ENCODE measurements at places on chromosomes 5 and 9.

DNA sequence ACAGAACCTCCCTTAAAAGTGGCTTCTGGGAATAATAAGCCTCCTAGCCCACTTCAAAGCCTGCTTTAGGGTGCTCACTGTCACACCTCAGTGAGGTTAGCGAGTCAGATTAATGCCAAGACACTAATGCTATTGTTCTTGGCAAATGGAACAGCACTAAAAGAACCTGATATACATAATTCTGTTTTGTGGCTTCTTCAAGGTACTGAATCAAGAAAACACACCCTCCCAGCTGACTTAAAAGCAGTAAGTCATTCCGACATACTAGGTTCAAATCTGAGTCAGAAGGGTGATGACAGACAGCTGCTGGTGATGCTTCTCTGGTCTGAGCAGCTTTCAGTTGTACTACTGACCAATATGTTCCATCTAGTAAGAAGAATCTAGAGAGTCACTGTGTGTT is 121.6 kb downstream of the OXCT1 start:
- DNase-seq, result no peak

GRCh38 chr9:27985714-27986113 is 412.4 kb upstream of the C9orf72 start:
- no peak for DNase-seq

DNA sequence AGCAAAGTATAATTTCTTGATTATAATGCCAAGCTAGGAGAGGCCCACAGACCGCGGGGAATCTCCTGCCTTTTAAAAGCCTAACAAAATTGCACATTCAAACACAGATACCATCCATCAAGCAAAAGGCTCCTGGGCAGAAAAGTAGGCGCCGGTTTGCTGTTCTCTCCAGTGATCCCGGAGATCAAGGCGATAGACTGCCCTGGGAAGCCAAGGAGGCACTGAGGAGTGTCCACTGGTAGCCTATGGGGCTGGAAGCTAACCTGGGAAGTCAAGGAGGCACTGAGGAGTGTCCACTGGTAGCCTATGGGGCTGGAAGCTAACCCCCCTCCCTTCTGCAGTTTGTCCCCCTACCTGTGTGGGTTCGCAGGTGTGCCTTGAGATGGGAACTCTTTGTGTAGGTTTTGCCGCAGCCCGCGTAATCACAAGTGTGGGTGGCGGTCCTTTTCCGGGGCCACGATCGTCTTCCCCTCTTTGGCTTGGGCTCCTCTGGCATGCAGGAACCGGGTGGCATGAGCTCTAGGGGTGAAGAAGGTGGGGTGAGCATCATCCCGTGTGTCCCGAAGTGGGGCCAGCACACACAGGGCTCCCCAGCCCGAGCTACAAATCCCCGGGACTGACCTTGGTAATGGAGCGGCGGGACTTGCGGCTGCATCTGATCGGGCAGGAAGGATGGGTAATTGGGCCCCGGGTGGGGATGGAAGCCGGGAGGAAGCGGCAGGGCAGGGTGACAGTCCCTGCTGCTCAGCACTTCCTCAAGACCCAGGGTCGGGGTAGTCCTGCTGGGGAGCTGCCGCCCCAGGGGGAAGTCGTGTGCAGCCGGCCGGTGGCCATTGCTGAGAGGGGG is 2.7 kb downstream of the KLF4 start:
- DNase-seq, result no peak

- no peak for DNase-seq
Measured at GRCh38 chr9:113349445-113350094, at the start of gene BSPRY. BSPRY (plus strand) TSS chr9:113349541; CDS start chr9:113349580, 39 bp downstream.

- no peak for DNase-seq
Measured at GRCh38 chr5:80644900-80645299, 9.6 kb upstream of the MSH3 start.

DNA sequence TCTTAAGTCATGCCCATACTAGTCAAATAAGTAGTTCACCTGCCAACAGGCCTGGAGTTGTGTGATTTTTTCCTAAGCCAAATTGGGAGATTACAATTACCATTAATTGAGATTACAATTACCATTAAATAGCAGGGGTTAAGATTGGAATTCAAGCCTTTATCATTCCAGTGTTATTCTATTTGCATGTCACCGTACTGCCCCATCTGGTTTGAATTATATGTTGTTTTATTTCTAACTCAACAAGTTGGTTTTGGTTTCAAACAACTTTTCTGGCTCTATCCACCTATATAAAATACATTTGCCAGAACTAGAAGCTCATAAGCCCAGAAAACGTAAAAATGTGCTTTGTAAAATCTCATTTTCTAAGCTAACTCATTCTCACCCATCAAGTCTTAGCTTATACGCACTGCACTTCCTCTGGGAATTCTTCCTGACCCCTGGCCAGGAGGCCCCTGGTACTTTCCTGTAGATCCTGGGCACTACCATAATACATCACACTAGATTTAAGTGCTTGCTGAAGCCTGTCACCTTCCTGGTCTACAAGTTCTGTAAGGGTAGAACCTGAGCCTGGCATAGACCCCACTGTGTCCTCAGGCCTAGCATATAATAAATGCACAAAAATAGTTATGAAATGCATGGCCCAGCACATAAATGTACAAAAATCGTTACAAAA is 242.0 kb upstream of the TRPM3 start:
- no peak for DNase-seq

GRCh38 chr9:136079916-136080246 is 15.2 kb downstream of the NACC2 start:
- DNase-seq, result no peak

DNA sequence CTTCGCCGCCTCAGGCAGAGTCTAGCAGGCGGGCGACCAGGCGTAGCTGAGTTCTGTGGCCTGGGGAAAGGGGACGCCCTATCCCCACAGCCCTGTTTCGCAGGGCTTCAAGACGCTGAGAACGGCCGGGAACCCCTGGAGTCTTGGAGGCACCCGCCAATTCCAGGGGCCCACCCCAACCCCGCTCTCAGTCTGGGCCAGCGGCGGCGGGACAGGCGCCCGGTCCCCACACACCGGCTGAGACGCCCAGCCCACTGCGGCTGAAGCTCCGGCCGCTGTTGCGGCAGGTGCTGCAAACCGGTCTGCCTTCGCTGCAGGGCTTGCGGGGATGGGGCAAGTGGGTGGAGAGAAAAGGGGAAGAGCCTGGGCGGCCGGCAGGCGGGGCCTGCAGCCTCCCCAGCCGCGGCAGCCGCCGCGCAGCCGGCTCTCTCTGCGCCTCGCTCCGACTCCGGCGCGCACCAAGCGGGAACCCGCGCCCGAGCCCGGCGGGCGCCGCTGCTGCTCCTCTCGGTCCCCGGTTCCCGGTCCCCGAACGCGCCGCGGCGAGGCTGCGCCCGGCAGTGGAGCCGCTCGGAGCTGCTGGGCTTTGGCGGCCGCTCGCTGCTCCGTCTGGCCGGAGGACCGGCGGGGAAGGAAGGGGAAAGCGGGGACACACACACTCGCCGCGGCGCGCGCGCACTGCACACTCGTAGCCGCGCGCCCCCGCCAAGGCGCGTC is at the start of gene PIP5K1B:
PIP5K1B (plus strand) TSS at position 427 of the 717 bp plus-strand sequence. CDS start 117,375 bp downstream, outside the sequence.
- no peak for DNase-seq

GRCh38 chr5:107485184-107485583 is 185.6 kb downstream of the EFNA5 start:
- no peak for DNase-seq

DNA sequence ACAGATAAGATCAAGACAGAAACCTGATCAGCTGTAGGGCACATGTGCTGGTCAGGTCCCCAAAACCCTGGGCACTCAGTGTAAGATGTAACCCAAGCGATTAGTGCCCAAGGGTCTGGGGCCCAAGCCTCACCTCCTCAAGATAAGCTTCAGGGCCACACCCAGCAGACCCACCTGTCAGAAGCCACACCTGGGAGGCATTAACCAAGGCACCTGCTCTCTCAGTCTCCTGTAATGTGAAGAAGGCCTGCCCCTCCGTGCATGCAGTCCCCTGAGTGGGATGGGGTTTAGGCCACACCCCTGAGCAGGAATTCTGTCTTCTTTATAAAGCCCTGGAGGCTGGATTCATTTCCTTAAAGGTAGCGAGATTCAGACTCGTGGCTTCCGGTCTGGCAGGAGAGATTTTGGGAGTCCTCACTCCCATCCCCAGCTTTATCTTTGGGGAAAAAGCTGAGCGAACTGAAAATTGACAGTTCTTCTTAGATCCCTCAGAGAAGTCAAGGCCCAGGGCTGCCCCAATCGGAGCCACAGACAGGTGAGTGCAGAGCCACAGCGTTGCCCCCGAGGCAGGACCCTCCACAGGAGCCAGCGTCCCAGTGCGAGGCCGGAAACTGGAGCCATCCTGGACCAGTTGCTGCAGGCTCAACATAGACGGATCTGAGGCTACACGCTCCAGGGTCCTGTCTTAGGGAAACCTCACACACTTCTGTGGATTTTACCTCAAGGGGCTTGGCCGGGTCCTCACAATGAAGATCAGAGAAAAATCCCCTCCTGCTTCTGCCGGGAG is 357.6 kb upstream of the IRX4 start:
- DNase-seq, result no peak

DNA sequence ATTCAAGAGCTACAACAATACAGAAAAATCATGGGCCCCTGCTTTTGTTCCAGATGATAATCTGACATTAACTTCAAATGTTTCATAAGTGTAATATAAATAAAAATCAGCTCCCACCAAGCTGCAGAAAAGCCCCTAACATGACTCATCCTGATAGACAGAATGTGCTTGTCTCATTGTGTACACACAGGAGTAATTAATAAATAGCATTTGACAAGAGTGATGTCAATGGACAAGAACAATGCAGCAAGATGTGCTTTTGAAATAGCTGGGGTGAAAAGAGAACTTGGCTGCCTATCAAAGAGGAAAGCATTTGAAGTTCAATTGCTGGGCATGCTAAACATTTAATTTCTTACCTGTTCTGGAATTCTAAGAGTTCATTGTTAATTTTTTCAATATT is 79.2 kb downstream of the DNAH5 start:
- DNase-seq, result no peak

- no peak for DNase-seq
Measured at GRCh38 chr5:151068433-151069197, 12.2 kb downstream of the TNIP1 start.

DNA sequence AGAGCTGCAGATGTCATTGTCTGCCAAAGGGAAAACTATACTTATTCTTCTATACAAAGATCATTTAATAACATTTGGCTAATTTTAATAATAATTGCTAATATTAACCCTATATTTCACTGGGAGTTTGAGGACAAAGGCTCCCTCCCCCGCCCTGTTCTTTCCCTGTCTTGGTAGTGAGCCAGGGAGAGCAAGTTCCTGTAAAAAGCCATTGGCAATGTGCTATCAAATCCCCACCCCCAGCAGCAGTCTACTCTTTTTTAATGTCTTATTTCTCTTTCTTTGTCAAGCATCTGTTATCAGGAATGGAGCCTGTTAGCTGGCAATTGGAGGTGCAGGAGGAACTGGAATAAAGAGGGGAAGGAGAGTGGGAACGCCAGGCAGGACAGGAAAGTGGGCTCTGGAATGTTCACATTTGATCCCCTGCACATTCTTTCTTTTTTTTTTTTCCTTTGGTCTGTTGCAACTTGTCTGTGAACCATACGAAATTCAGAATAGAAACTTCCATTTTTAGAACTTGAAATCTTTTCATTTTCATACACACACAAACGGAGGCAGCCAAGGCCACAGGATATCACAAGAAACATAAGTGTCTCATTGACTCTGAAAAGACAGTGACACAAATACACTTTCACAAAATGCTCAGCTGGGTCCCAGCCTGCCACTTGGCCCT is 664.8 kb upstream of the ZNF608 start:
- no peak for DNase-seq

GRCh38 chr5:102778478-102778877 is 23.4 kb downstream of the PAM start:
- DNase-seq, result no peak

- no peak for DNase-seq
Measured at GRCh38 chr9:113715086-113715485, 161.0 kb upstream of the ZNF618 start.

DNA sequence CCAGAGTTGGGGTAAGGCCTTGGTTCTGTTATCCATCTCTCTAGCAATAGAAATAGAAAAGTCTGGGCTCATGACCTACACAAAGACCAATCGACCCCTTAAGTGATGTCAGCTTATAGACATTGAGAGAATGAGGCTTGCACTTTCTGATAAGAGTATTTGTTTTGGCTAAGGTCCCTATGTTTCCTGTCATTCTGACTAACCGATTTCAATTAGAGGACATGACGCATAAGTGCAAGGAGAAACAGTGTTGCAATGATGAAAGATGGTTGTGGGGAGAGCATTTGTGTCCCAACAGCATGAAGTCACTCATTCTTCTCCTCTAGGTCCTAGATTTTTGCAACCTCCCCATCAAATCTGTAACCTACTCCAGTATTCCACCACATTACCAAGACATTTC is 255.1 kb downstream of the MAT2B start:
- DNase-seq, result no peak

GRCh38 chr5:160171666-160172065 is 52.4 kb upstream of the PWWP2A start:
- DNase-seq, result no peak

DNA sequence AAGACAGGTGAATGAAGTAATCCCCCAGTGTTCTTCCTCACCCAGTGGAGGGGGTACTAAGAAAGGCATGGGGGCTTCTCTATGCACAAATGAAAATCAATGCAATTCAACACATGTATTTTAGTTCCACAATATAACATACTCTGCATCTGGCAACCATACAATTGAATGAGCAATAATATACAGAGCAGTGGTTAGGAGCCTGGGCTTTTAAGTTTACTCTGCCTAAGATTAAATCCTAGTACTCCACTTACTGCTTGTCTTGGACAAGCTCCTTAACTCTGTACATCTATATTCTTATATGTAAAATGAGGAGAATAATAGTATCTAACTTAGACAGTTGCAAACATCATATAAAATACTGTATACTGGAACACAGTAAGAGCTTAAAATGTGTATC is 195.4 kb upstream of the TRIM32 start:
- DNase-seq, result no peak

DNA sequence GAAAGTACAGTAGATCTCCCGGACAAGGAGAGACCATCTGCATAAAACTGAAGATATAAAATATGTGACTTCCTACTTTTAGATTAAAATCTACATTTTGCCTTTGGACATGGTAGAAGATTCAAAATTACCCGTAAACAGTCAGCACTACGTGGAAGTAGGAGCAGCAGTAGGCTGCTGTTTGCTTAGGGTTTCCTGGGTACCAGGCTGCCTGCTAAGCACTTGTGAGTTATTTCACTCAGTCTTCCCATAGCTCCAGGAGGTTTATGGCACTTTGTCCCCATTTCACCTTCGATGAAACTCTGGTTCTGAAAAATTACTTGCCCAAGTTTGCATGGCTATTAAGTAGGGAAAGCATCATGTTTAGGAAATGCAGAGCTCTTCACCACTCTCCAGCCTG is 92.6 kb downstream of the STK32A start:
- DNase-seq, result no peak

GRCh38 chr5:176611435-176611834 is 1.5 kb upstream of the GPRIN1 start:
- DNase-seq, result no peak

DNA sequence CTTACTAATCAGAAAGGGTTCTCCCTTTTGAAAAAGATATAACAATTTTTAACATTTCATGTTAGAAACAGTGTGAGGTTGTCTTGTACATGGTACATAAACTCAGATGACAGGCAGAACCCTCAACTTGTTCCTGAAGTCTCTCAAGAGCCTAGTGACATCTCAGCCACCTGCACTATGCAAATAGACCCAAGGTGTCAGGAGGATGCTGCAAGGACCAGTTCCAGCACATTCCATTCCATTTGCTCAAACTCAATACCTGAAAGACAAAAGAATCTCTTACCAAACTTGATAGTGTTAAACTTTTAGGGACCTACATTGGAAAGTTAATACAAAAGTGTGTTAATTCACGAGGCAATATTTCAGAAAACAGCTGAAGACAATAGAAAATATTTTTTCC is 544.6 kb downstream of the CETN3 start:
- no peak for DNase-seq
